ENCODE measurements at places on chromosomes 6 and 20. TPM values are rescaled to one million over a fixed set of nuclear protein-coding genes. Genes with fewer than 3 reads are reported as not detected.
A peak's percentile ranks its signal among the peaks of the same experiment; 100 is the strongest.

RTN4IP1 gene
- 7.0 TPM for total RNA-seq

DNA sequence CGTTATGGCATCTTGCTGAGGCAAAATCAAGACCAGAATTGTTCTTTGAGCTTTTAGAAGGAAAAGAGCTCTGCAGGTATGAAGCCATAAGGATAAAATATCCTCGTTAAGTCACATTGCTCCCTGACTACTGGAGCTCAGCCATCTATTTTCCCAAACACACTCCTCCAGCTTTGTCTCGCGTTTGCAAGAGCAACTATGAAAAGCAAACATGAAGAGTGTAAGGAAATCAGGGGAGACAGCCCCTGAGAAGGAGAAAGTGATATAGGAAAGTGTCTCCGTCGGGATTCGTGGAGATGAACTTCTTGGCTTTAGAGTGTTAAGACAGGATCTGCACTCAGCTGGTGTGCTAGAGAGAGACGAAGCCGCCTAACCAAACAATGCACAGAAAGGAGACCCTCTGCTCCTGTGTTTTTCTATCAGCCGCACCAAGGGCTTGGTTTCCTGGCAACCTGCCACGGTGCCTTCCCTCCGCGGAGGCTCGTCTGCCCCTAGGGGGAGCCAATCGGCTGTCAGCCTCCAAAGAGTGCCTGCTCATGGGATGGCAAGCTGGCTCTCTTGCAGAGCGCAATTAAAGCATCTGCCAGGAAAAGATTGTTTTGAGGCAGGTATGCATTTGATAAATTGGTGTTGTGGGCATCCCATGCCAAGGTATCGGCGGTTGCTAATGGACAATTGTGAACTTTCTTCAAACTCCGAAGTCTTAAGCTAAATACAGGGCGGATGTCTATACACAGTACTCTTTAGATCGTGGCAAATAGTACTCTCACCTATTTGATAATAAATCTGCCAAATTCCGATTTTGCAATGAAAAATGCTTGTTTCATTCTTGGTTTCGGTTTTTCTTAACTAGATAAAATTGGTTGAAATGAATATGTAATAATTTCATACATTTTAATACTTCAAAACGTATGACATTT lies 603.2 kb downstream of the RNF144B start:
- DNase-seq, result peak; percentile 16

- no peak for DNase-seq
Measured at GRCh38 chr6:137214931-137215330, 4.3 kb downstream of the IFNGR1 start.

DNA sequence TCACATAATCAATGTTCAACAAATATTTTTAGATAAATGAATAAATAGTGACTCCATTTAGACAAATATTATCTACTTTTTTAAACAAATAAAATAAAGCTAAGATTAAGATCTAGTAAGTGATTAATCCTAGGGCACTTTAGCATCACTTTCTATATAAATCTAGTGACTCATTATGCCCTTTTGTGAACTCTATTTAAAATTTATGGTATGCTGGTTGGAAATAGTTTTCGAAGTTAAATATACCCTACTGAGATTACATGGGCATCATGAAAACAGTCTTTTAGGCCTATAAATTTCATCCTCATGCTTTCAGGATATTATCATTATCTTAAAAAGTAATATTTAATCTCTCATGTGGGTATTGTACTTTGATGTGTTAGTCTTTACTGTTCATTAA lies 140.4 kb upstream of the UFL1 start:
- DNase-seq, result no peak

DNA sequence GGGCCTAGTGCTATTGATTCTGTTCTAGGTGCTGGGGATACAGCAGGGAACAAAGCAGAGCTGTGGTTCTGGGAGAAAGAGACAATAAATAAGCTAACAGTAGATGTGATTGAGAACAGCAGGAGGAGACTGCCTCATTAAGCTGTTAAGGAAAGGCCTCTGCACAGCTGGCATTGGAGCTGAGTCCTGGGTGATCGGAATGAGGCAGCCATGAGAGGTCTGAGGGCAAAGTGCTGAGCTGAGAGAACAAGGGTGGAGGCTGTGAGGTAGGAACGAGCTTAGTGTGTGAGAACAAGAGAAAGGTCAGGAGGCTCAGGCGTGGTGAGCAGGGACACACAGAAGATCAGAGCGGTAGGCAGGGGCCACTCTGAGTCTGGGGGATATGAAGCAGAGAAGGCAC lies 18.3 kb downstream of the DDX27 start:
- no peak for DNase-seq

SLCO4A1 gene
- total RNA-seq, result 29.1 TPM

- DNase-seq, result peak; percentile 48
Measured at GRCh38 chr6:156062091-156062563, 606.5 kb upstream of the NOX3 start.

DNA sequence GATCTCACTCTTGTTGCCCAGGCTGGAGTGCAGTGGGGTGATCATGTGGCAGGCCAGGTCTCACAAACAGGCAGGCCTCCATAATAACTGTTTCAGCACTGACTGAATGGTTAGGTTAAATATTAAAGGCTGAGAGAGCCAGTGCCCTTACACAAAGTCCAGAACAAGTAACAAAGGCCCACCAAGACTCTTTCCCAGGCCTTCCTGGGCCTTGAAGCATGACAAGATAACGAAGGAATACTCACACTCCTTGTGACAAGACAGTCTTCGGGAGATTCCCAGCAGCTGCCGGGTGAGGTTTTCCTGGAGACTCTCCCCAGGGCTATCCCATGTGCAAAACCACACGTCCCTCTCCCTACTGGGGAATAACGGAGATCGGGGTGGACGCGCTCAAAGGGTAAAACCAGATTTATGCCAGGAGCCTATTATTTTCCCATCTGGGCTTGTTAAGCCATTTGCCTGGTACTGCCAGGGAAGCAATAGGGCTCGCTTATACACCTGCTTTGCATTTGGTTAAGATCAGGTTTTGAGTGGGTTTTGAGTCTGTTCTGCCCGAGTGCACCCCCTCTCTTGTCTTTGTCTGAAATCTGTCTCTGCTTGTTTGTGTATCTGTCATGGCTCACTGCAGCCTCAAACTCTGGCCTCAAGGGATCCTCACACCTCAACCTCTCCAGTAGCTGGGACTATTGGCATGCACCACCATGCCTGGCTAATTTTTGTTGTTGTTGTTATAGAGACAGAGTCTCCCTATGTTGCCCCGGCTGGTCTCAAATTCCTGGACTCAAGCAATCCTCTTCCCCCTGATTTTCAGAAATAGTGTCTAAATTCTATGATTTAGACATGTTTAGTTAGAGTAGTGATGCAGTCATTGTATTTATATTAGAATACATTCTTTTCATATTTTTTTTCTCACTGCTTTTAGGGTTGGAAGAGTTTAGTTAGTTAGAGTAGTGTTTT lies 1.4 kb upstream of the ENPP3 start:
- no peak for DNase-seq

- DNase-seq, result no peak
Measured at GRCh38 chr20:62316331-62317166, 13.8 kb downstream of the ADRM1 start.

- DNase-seq, result no peak
Measured at GRCh38 chr20:35012227-35013069, 56.8 kb downstream of the MYH7B start.

DNA sequence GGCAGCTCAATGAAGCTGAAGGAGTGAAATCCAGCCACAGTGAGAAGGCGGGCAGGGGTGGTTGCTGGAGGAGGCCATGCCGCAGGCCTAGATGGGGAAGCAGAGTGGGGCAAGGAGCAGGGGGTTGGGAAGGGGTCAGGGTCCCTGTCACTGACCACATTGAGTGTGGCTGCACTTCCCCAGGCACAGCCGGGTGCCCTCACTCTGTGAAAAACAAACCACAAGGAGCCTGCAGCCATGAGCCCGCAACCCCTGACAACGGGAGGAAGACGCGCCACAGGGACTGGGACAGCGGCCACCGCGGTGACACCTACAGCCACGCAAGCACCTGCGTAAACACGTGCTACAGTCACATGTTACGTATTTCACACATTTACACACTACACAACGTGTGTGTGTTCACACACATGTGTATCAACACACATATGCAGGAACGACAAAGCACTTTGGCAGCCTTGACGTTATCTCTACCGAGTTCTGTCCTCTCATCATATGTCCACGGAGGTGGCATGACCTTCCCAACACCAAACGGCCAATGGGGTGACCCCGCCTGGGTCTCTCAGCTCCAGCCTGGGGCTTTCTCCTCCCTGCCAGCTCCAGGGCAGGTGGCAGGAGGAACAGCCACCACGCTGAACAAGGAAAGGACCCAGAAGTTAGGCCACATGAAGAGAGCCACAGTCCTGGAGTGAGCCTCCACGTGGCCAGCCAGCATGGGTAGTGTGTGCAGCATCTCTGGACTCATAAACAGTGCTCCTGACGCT lies 137.6 kb upstream of the RPS6KA2 start:
- no peak for DNase-seq

- DNase-seq, result no peak
Measured at GRCh38 chr6:157432231-157432891, 51.4 kb downstream of the ZDHHC14 start.

GRCh38 chr6:17042422-17043147 lies 59.3 kb upstream of the STMND1 start:
- DNase-seq, result no peak

- DNase-seq, result no peak
Measured at GRCh38 chr6:81897793-81898192, 145.3 kb upstream of the TENT5A start.

THBS2 gene
- total RNA-seq, result 58.4 TPM

DNA sequence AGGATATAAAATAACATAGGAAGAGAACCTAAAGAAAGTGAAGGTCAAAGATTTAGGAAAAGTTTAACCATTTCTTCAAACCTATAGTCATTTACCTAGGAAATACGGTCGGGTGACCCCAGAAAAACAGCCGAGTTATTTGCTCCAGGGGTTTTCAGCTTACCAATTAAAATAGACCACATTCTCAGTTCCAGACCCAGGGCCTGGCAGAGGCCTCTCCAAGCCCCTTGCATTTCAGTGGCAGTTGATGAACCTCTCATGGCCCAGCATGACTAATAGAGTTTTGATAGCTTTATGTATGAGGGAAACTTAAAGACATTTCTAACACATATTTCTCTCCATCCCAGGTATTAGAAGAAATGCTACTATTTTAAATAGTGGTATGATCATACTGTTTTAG lies 113.5 kb downstream of the OGFRL1 start:
- no peak for DNase-seq

DNA sequence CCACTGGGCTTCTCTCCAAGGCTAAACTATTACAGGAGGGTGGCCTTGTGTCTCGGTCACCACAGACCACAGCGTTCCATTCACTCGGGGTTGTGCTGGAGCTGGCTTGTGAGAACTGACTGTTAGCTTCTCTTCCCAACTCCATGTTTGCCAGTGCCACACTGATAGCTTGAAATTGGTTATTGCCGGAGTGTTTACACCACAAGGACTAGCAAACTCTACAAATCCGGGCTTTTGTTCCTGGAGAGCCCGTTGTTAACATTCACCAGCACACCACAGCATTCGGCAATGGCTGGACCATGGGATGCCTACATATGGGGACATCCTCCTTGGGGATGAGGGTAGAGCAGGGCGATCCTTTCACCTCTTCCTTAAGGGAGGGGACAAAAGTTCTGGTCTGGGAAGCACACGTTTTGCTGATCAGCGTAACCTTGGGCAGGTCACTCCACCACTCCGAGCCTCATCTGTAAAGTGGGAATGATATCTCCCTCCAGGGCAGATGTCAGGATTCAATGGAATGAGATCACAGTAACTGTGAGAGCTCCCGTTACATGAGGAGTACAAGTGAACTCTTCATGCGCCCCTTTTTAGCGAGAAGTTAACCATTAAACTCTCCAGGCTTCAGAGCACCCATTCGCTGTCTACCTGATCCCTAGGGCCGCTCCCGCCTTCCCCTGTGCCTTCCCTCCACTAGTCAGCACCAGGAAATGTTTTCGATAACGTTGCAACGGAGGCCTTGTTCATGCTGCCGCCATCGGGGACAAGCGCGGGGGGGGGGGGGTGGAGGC lies 41.7 kb upstream of the TTPAL start:
- no peak for DNase-seq

PNPLA1 gene
- not detected for total RNA-seq

- no peak for DNase-seq
Measured at GRCh38 chr6:24719125-24719971, at the start of gene C6orf62. C6orf62 (minus strand) TSS chr6:24719154; CDS start chr6:24718668, 486 bp downstream.

BPIFB4 gene
- total RNA-seq, result not detected

PM20D2 gene
- total RNA-seq, result 22.8 TPM

TRIM31 gene
- not detected for total RNA-seq

RBPJL gene
- not detected for total RNA-seq

GRCh38 chr20:63337786-63338420 lies 23.2 kb downstream of the CHRNA4 start:
- no peak for DNase-seq

GRCh38 chr6:165831812-165832510 lies 168.9 kb upstream of the PDE10A start:
- no peak for DNase-seq

ERVFRD-1 gene
- not detected for total RNA-seq

GRCh38 chr6:32665661-32666060 lies 796 bp downstream of the HLA-DQB1 start:
- no peak for DNase-seq

ULBP2 gene
- not detected for total RNA-seq

FAM210B gene
- 56.6 TPM for total RNA-seq

DNA sequence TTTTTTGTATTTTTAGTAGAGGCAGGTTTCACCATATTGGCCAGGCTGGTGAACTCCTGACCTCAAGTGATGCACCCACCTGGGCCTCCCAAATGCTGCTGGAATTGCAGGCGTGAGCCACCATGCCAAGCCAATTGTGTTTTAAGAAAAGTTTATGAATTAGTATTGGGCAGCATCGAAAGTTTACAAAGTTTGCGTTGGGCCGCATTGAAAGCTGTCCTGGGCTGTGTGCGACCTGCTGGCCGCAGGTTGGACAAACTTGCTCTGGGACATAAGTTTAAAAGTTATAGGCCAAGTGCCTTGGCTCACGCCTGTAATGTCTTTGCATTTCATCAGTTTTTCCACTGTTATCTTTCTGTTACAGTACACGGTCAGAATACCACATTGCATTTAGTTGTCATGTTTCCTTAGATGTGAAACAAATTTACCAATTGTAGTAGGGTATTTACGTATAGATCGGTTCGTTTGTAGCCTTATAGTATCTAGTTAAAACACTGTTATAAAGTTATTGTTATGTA lies 39.5 kb downstream of the ASXL1 start:
- DNase-seq, result no peak

STX11 gene
- 5.3 TPM for total RNA-seq

DNA sequence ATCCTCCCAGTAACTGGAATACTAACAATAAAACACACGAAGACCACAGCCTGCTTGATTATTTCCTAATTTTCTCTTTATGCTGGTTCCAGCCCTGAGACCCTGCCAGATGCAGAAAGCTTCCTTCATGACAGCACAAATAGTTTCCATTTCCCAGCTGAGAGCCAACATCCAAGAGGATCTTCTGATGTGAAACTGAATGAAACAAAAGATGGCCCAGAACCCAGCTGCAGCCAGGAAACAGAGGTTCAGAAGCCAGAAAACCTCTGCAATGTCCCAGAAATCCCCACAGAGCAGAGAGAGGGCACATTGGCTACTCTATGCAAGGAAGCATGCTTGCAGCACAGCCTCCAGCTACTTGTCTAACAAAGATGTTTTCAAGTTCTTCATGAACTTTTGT lies 61.8 kb upstream of the PLEKHG1 start:
- DNase-seq, result no peak
